ENCODE measurements at places on chromosomes 7 and 10.

DNA sequence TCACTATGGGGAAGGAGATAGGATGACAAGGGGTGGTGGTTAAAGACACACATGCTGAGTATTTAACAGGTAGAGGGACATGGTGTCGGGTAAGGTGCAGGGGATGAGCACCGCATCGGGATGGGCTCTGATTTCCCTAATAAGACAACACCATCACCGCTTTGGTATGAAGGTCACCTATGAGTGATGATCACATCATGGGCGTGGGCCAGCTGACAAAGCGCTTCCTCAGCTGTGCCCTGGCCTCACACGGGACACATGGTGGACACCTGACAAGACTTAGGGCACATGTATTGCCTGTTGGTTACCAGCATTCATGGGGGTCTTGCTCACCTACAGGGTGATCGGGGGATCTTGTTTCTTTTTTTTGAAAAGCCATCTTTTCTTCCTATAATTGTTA, 12.8 kb downstream of the C7orf57 start:
- no peak for DNase-seq

DNA sequence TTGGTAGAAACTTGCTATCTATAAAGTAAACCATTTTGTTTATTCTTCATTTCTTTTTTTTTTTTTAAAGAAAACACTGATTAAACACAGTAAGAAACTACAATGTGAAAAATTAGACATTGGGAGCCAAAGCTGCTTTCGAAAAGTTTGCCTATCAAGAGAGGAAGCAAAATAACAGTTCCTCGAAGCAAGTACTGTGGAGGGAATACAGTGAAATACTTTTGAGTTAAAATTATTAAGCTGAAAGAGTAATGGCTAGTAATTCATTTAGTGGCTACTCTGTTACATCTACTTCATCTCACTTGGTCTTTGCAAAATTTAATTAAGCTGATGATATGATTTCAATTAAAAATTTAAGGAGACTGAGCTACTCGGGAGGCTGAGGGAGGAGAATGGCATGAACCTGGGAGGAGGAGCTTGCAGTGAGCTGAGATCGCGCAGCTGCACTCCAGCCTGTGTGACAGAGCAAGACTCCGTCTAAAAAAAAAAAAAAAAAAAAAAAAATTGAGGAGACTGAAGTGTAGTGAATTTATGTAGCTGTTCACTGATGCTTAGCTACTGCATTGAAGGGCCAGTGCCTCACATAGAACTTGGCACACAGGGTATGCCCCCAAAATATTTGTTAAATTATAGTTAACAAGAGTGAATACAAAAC, 982.1 kb upstream of the MBL2 start:
- no peak for DNase-seq

DNA sequence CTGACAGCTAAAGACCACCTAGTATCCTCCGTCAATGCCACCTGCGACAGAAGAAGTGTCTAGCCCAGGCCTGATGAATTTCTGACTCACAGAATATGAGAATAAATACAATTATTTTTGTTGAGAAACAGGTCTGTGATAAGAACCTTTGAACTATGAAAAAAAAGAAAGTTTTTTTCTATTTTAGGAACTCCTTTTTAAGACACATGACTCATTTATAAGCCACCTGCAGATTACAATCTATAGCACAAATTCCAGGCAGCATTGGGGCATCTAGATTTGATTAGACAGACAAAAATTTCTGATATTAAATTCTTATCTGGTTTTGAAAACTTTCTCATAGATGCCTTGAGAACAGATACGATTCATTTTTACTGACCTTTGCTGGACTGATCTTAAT, 256.7 kb upstream of the LYZL1 start:
- no peak for DNase-seq

- DNase-seq = no peak
Observed at GRCh38 chr7:6320791-6321190, 48.4 kb upstream of the CYTH3 start.

- DNase-seq = no peak
Observed at GRCh38 chr10:130167707-130168106, 31.5 kb downstream of the GLRX3 start.

- DNase-seq = no peak
Observed at GRCh38 chr10:81603106-81603620, 271.8 kb upstream of the NRG3 start.

DNA sequence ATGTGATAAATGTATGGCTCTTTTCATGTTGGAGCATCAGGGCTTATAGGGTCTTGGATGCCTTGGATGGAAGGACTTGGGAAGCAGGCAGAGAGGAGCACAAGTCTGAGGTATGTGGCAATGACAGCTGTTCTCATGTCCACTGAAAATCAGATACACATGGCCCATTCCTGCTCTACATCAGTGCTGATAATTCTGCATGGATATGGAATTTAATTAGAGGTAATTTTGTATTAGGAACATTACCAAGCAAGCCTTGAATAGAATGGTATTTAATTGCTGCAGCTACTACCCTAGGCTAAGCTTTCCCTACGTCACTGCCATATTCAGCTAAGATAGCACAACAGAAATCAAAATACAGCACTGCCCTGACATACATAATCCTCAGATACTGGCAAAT, 299.6 kb downstream of the LHFPL3 start:
- DNase-seq = no peak

DNA sequence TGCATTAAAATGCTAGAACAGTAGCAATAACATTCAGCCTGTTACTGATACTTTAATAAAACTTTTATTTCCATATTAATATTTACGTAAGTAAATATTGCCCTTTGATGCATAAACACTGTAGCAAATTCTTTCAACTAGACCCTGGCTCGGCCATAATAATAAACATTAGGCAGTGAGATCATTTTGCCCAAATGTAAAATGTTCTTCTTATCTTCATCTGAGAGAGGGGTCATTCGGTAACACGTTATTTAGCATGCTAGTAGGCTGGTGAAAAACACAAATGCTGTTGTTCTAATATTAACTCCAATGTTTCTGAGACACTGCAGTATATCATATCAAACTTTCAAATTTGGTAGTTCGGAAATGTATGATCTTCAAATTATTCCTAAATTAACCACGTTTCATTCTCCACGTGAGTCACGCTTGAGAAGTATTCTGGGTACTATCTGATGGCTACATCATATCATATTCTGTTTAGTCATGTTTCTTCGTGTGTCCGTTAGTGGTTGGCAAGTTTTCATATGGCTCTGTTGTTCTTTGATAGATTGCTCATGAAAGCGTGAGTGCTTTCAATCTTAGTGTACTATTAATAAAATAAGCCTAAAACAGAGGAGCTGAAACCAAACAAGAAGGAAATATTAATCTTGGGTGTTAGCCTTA, 145.8 kb downstream of the NSUN6 start:
- DNase-seq = no peak

DNA sequence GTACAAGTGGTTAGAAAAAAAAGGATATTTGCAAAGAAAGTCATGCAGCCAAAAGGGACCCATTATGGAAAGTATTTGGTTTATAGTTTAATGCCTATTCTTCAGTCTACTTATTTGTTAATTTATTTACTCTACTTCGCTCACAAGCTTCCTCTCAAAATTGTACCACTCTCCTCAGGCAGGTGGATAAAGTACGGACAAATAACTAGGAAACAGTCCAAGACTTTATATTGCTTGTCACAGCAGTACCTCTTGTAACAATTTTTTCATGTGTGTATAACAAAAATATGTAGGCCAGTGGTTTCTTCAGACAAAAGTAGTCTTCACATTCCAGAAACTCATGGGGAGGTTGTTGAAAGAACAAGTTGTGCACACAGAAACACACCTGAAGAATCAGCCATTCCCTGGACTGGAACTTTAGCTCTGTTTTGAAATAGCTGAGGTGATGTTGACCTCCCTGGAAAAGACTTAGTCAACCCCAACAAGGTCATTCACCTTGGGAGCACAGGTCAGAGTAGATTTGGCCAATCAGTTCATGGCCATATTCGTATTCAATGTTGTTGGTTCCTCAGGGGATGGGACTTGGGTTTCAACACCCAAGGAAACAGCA, 73.4 kb downstream of the TES start:
- DNase-seq = no peak

GRCh38 chr7:139883814-139884213, 54.8 kb downstream of the TBXAS1 start:
- DNase-seq = no peak
